ENCODE measurements at places on chromosomes 4 and X. TPM values are rescaled to one million over a fixed set of nuclear protein-coding genes. Genes with fewer than 3 reads are reported as not detected.

GRCh38 chrX:110678591-110678990 is 117.0 kb downstream of the CHRDL1 start:
- DNase-seq = no peak

DNA sequence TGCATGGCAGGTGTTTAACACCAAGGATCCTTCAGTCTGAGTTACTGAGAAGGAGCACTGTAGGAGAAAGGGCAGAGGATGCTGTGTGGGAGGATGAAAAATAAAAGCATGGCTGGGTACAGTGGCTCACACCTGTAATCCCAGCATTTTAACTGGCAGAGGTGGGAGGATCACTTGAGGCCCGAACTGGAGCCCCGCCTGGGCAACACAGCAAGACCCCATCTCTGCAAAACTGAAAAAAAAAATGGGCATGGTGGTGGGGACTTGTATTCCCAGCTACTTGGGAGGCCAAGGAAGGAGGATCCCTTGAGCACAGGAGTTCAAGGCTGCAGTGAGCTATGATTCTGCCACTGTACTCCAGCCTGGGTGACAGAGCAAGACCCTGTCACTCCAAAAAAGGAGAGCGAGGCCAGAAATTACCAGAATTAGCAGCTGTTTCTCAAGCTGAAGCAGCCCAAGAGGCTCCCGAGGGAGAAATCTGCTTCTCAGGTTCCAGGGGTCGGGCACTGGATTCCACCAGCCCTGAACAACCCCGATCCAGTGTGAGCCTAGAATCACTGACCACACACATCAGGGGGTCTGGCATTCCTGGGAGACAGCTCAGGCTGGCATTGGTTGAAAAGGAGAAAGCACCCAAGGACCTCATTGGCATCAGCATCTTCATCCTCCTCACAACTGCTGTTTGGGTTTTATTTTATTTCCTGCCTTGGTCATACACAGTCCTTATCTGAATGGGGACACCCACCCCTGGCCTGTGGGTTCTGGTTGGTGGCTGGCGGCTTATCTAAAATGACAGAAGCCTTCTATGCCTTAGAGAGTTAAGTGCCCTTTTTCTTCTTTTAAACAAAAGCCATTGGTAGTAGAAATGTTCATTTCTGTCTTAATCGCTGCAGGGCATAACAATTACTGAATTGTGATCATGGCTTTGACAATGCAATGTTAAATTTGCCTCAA is 66.3 kb upstream of the TRIM2 start:
- no peak for DNase-seq

- no peak for DNase-seq
Measured at GRCh38 chr4:112517067-112517634, 1.2 kb upstream of the NEUROG2 start.

- peak; percentile 67 for DNase-seq
Measured at GRCh38 chrX:80807992-80808735, 1.5 kb downstream of the BRWD3 start.

GRCh38 chrX:55490121-55490520 is 473 bp upstream of the USP51 start:
- DNase-seq = no peak

- no peak for DNase-seq
Measured at GRCh38 chrX:142663330-142664095, 362.2 kb upstream of the SPANXN4 start.

DNA sequence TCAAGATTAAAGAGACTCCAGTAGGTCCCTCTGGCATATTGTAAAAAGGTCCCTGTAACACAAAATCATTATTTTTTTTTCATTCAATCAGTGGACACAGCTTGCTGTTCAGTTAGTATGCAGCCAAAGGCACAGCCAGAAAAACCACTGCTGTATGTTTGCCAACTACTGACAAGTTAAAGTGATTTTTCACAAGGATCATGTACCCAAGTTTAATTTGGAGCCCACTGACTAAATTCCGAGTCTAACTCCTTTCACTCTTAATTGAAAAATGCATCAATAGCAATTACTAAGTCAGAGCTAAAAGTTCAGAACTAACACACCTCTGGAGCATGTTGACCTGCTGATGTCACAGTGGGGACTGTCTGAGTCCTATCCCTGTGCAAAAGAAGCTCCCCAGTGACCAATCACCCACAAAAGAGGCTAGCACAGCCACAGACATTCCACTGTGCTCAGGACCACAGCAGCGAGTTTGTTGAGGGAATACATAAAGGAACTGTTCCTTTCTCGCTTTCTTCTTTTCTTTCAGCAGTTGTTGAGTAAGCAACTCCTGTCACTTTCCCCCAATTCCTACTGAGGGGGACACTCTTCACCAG is 60.4 kb downstream of the STX18 start:
- no peak for DNase-seq

GRCh38 chrX:129830494-129830893 is 13.2 kb downstream of the ZDHHC9 start:
- no peak for DNase-seq

DNA sequence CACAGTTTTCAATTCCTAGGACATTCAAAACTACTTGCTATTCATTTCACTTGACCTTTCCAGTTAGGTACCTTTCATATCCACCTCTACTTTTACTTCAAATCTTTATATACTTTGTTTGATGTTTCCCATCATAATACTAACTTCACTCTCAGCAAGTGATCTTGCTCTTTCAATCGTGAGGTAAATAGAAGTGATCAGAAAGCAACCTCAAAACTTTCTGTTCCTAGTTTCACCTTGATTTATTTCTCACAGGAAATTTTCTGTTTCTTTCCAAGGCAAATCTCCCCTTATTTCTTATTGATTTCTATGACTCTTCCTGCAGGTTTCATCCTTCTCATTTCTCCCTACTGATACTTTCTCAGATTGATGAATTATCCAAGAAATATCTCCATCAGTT is 623.5 kb downstream of the FSTL5 start:
- no peak for DNase-seq

The PPP1R2C gene
- polyA plus RNA-seq = not detected

The BMP2K gene
- 28.3 TPM for polyA plus RNA-seq

The FABP2 gene
- 1.6 TPM for polyA plus RNA-seq

The PPP4R3C gene
- not detected for polyA plus RNA-seq

The BRS3 gene
- polyA plus RNA-seq = 0.05 TPM

The POU3F4 gene
- 5.5 TPM for polyA plus RNA-seq

All from right renal pelvis (tissue), 4 donors.